ENCODE measurements at places on chromosomes 7 and 10.

GRCh38 chr10:126948355-126949160, 43.3 kb downstream of the DOCK1 start:
- DNase-seq: no peak

GRCh38 chr7:2452074-2452507, 24.1 kb downstream of the GRIFIN start:
- no peak for DNase-seq

GRCh38 chr10:15385552-15386455, 14.7 kb upstream of the FAM171A1 start:
- DNase-seq: no peak

GRCh38 chr7:17497549-17498167, 199.2 kb downstream of the AHR start:
- DNase-seq: no peak

- DNase-seq: no peak
Observed at GRCh38 chr10:28284126-28284525, 18.7 kb downstream of the MPP7 start.

DNA sequence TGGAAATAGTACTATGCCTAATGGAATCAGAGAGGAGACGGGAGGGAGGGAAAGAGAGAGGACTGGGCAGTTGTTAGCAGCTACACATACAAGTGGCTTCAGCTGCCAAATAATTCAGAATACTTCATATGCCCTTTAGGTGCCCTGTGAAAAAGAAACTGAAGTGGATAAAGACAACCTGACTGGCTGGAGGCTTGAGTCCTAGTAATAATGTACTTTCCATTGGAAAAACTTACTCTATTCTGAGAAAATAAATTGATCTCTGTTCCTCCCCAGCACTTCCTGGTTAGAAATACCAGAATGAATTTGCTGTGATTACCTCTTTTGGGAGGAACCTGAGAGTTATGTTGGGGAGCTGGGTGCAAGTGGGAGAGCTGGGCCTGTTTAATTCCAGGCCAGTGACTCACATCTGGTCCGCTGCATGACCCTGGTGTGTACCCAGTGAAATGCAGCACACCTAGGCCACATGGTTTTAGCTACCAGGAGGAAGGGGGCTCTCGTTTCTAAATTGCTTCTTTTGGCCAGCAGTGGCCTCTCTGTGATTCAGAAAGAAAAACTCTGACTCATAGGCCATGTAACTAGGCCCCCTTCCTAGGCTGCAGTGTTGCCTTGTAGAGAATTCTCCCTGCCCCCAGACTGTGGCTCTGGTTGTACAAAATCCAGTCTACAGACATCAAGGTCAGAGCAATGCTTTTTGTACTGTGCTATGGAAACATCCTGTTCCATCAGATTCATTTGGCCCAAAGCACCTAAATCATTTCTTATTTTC, 6.5 kb downstream of the AGFG2 start:
- DNase-seq: peak; percentile 26

- DNase-seq: no peak
Observed at GRCh38 chr7:55970978-55971377, 6.6 kb downstream of the NIPSNAP2 start.

DNA sequence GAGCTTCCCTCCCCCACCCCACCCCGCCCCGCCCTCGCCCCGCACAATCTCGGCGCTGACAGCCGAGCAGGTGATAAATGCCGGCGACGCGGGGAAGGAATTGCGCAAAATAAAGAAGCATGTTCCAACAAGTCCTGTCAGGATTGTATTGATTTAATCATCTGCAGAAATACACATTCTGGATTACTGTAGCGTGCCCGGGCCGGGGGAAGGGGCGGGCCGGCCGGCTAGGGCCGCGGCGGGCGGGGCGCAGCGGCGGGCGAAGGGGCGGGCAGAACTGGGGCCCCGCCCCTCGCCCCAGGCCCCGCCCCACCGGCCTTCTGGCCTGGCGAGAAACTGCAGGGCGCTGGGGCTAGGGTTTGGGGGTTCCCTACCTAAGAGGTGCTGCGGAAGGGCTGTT, 88.9 kb upstream of the PAX2 start:
- no peak for DNase-seq

GRCh38 chr7:44617225-44617890, 10.9 kb downstream of the OGDH start:
- DNase-seq: no peak

DNA sequence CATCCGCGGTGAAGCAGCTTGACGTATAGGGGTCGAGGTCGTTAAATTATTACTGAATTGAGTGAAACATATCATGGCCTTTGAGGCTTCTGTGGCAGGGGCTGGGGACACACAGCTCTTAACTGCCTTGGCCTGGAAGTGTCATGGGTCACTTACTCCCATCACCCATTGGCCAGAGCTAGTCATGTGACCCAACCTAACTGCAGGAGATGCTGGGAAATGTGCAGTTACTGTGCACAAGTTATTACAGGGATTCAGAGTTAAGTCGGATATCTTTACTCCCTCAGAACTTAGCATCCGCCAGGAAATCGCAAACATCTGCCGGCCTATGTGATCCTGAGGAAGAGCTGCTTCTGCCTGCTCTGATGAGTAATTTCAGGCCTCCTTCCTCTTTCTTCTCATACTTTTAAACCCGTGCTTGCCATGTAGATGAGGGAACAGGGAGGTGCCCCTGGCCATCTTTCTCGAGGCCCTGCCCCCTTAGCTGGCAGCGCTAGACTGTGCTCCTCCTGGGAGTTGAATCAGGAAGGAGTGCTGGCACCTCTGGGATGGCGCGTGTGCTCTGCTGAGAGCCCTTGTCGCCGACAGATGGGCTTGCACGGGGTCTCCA, 203.6 kb downstream of the TCF7L2 start:
- no peak for DNase-seq

- no peak for DNase-seq
Observed at GRCh38 chr10:130634816-130635215, 498.6 kb downstream of the GLRX3 start.

- DNase-seq: no peak
Observed at GRCh38 chr7:1526271-1526754, 4.2 kb upstream of the MAFK start.

DNA sequence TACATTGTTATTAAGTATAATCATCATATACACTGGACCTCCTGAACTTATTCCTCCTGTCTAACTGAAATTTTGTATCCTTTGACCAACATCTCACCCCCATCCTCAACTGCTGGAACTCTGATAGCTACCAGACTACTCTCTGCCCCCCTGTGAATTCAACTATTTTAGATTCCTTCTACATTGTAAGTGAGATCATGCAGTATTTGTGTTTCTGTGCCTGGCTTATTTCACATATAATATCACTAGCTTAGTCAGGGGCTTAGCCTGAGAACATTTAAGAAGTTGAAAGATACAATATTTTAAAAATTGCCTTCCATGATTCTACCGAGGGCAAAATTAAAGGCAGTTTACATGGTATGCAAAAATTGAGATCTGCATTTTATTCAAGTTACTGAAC, 26.9 kb downstream of the STAMBPL1 start:
- no peak for DNase-seq

GRCh38 chr7:105839266-105839665, 37.1 kb downstream of the ATXN7L1 start:
- DNase-seq: no peak

DNA sequence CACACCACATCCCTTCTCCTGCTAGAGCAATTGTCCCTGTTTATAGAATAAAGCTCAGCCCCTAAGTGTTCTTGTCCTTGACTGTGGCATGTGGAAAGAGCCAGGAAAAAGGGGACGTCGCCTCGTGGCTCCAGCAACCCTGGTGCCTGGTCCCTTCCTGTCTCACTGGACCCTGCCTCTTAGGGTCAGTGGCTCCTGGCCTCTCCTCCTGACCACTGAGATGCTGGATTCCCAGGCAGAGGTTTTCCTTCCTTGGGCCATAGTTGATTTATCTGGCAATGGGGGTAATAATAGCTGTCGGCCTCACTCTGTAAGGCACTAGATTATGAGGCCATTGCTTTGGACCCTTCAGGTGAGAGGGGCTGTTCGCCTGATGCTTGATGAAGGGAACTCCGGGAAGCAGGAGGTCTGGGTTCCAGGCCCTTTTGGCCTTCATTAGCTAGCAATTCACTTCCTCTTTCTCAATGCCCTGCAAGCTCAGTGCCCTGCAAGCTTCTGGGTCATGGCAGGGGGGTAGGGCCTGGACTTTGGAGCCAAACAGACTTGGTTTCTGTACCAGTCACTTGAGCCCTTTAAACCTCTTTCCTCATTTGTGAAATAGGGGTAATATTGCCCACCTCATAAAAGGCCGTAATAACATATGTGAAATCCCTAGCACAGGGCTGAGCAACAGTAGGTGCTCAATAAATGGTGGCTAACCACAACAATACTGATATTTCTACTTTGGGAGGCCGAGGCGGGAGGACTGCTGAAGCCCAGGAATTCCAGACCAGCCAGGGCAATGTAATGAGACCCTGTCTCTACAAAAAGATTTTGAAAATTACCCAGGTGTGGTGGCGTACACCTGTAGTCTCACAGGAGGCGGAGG, 1.1 kb downstream of the ASL start:
- DNase-seq: no peak

DNA sequence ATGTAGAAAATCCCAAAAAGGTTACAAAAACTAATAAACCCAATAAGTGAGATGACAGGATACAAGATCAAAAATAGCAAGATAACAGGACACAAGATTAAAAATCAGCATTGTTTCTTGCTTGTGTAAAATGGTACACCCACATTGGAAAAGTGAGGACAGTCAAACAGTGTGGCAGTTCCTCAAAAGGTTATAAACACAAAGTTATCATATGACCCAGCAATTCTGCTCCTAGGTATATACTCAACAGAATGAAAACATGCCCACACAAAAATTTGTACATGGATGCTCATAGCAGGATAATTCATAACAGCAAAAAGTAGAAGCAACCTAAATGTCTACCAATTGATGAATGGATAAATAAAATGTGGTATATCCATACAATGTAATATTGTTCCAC, 105.8 kb downstream of the ARMH3 start:
- DNase-seq: no peak

GRCh38 chr7:124566583-124566982, 199.0 kb downstream of the GPR37 start:
- DNase-seq: no peak

DNA sequence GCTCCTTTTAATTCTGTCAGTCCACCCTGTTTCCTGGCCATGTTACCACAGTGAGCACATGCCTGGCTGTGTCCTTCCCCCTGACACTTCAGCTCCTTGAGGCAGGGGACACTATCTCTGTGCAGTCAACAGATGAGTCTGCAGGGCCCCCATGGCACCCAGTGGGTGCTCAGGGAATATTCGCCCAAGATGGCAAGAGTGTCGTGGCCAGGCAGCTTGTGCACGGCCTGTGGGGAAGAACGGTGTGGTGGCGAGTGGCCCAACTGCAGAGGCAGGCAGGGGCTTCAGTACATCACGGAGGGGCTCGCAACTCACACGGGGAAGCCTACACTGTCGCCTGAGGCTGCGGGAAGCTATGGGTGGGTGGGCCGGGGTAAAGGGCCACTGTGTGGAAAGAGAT, 91.1 kb downstream of the TRRAP start:
- no peak for DNase-seq

GRCh38 chr10:6987536-6987945, 407.5 kb upstream of the PRKCQ start:
- DNase-seq: no peak

DNA sequence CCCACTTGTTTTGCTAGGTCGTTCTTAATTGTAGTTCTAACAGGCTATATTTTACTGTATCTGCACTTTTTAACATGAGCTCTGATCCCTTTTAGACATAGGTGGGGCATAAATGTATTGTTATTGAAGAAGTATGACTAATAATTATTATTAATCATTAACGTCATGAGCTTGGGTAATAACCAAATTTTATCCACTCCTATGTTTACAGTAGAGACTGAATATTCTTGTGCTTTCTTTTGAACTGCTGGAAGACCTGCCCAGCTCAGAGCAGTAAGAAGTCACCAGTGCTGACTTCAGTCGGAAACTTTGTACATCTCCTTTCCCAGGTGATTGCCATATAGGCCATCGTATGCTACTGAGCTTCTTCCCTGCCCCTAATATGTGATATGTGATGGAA, 18.7 kb downstream of the PKD2L1 start:
- DNase-seq: no peak

GRCh38 chr10:119509909-119510451, 32.5 kb downstream of the RGS10 start:
- DNase-seq: no peak

DNA sequence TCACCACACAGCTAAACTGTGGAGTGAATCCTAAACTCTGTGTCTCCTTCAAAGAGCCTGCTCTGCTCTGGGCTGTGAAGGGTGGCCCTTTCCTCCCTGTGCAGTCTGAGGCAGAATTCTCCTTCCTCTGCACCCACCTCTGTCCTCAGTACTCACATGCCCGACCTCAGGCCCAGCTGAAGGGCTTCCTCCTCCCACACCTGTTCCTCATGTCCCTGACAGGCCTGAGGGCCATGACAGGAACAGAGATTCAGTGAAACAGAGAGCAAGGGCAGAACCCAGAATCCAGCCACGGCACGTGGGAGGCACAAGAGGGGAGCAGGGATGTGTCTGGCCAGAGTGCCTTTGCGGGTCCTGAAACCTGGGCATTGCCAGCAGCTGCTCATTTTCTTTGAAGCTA, 13.9 kb downstream of the CREB3L2 start:
- DNase-seq: no peak

DNA sequence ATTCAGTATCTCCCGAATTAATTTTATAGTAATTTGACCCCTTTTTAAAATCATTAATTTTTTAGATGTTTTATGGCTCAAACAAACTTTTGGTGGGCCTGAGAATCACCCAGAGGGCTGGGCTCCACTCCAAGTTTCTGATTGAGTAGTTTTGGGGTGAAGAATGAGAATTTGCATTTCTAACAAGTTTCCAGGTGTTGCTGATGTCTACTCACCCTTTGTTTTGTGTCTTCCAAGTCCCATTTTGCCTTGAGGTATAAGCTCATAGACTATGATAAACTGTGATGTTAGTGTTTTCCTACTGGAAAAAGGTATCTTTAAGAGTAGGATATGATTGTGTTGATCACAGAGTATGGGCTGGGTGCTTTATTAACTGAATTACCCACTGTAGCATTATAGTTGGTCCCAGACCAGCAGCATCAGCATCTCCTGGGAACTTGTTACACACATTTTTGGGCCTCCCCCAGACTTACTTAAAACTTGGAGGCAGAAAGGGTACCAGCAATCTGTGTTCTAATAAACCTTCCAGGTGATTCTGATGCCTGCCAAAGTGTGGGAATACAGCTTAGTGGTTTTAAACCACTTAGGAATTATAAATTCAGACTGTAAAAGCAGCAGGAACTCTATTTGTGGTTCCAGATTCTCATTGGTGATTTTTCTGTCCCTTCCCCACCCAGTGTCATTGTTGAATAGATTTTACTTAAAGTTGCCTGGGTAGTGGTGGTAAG, 19.1 kb downstream of the ZNRF2 start:
- DNase-seq: no peak

DNA sequence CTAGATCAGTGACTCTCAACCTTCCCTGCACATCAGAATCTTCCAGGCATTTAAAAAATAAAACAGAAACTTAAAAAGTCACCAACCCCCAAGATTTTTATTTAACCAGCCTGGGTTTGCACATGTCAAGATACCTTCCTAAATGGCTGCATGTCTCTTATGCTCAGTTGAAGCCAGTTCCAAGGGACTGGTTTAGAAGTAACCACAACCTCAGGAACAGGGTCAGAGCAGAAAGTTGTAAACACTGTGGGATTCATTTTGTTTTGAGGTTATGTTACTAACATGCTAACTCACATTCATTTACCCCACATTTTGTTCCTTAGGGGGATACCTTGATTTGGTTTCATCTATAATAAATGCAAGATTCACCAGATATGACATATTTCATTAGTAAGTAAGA, 72.9 kb downstream of the PKD1L1 start:
- no peak for DNase-seq

Measured in stimulated activated CD4-positive, alpha-beta T cell treated with anti-CD3 and anti-CD28 coated beads, TNF-alpha, amount 100 ng/mL, for 24 hours (primary cell).